ENCODE measurements at places on chromosomes 5 and 9. TPM values are rescaled to one million over a fixed set of nuclear protein-coding genes. Genes with fewer than 3 reads are reported as not detected.

- no peak for DNase-seq
Observed at GRCh38 chr5:151912360-151912759, 12.3 kb downstream of the GLRA1 start.

GRCh38 chr9:114053246-114054005 is 24.7 kb downstream of the AMBP start:
- no peak for DNase-seq

DNA sequence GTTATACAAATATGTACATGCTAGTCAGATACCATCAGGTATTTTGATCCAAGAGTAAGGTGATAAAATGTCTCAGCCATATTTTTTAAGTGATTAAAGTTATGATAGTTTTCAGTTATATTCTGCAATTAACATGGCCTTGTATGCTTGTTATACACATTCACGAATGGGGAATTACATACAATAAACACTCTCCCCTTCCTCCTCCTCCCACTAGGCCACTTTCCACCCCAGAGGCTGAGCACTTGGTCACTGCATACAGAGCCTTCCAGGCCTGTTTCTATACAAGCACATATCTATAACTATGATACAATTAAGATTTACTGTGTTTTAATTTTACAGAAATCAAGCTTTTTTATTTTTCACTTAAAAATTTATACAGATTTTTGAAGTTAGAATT is 104.7 kb upstream of the PIK3R1 start:
- no peak for DNase-seq

The NXNL2 gene
- not detected for total RNA-seq

GRCh38 chr9:96460882-96461281 is 10.9 kb downstream of the HABP4 start:
- no peak for DNase-seq

DNA sequence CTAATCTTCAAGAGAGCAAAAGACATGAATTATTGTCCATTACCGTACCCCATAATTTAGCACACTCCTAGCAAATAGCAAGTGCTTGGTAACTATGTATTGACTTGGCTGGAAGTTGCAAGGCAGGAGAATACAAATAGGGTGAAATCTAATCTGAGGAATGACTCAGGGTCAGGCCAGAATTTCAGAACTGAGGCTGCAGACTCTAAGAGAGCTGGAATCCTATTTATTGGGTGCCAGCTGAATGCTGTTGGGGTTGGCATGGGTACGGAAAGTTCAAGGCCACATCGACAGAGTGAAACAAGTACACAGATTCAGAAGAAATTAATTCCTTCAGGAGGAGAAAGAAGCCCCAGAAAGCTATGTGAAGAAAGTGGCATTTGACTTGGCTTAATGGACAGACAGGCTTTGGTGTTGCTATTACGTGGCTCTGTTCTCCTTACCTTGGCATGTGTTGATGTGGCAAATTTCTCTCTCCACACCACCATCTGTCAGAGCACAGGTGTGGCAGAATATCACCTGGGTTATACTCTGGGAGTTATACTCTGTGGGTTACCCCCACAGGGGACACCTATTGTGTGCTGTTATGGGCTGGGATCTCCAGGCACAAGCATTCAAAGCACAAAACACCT is 20.9 kb upstream of the ASTN2 start:
- DNase-seq: no peak

GRCh38 chr5:15020736-15021135 is 149.2 kb upstream of the ANKH start:
- no peak for DNase-seq

DNA sequence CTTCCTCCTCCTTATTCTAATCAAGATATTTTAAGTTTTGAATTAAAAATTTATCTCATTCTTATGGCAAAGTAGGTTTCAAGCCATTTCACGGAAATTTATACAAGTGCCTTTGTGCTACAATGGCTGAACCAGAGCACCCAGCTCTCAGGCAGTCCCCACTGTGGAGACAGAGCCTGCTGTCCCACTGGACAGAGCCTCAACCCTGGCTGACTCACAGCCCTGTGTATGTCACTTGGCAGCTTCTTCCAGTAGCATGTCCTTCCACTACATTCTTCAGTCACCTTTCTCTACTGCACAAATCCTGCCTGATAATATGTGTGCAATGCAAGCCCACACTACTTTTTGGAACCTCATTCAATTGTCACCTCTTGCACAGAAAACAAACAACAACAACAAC is 253.1 kb downstream of the PDE4D start:
- DNase-seq: no peak

GRCh38 chr9:123590499-123590898 is 234.5 kb downstream of the CRB2 start:
- DNase-seq: no peak

The AFAP1L1 gene
- total RNA-seq: 0.08 TPM

The LHFPL2 gene
- 0.23 TPM for total RNA-seq

GRCh38 chr9:87140605-87141109 is 193.4 kb upstream of the GAS1 start:
- no peak for DNase-seq

DNA sequence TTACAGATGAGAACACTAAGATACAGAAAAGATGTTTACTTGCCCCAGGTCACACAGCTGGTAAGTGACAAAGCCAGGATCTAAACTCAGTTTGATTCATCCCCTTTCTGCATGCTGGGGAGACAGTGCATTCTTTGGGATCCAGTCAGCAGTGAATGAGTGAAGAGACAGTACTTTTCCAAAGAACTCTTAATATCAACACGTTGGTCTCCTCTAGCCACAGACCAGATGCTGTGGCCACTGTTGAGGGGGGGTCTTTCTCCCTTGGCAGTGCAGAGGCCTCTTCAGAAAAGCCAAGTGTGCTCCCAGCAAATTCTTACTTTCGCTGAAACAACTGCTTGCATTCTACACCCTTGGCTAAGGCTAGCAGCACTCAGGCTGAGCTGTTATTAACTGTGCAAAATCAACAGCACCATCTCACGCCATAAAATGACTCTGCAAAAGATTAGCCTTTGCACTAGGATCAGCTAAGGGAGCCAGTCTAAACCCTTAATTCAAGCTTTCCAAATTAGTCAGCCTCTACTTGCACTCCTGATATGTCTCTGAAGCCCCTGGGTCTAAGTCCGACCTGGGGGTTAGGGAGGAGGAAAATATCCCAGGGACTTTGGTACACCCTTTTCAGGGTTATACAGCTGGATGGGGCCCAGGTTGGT is 4.8 kb upstream of the TMEM171 start:
- DNase-seq: no peak

DNA sequence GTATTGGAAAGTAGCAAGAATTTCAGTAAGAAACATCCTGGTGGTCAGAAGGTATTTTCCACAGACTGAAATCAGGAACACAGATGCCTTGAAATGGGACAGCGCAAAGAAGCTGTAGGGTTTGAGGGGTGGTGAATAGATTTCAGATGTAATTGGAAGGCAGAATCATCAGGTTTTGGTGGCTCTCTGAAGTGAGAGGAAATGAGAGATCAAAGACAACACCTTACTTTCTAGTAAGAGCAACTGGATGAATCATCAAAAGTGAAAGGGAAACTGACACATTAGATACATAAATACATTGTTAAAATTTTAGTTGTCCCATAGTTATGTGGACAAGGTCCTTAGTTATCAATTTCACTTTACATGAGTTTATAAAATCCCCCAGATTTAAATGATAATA is 188.2 kb upstream of the SLC27A6 start:
- DNase-seq: no peak

DNA sequence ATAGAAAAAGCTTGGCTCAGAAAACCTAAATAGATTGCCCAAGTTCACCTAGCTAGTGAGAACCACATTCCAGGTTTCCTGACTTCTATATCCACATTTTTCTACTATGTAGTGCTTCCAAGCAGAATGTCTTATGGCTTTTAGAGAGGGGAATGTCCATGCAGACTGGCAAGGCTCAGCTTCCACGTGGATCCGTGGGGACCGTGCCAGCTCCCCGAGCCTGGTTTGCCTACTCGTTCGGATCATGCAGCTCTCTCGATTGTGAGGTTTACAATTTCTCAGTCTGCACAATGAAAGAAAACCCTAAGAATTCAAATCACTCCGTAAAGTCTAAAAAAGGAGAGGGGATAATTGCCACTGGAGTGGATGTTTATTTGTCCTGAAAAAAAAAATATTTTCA is 256.5 kb upstream of the NR4A3 start:
- no peak for DNase-seq

- no peak for DNase-seq
Observed at GRCh38 chr9:126755317-126755875, 49.4 kb upstream of the ZBTB43 start.

GRCh38 chr9:117276444-117276843 is 138.4 kb downstream of the ASTN2 start:
- DNase-seq: no peak

GRCh38 chr5:160369990-160370712 is at the start of gene C1QTNF2:
TSS of gene C1QTNF2 (minus strand) at chr5:160370626. CDS start at chr5:160355011, 15,615 bp downstream.
- DNase-seq: no peak

GRCh38 chr9:131277287-131277909 is 1.1 kb upstream of the FAM78A start:
- DNase-seq: no peak

GRCh38 chr5:1929108-1929991 is 46.6 kb upstream of the IRX4 start:
- no peak for DNase-seq

GRCh38 chr5:106094839-106095238 is 1575.9 kb downstream of the EFNA5 start:
- no peak for DNase-seq

The DOK3 gene
- total RNA-seq: 9.2 TPM

DNA sequence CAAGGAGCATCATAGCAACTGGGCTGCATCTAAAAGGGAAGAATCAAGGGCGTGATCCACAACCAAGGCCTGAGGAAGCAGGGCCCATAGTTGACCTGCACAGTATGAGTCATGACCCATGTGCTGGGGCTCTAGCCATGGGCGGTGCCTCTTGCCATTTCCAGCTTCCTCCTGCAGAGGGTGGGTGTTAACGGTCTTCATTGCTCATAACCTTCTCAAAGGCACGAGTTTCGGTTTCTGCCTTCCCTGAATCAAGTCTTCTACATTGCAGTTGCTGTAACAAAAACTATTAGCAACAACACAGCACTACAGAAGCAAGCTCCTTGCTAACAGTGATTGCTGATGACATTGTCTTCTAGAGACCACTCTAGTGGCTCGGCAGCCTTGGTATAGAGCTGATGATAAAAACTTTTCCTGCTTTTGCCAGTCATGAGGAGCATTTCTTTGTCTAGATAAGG is 66.9 kb downstream of the CTSL start:
- DNase-seq: no peak

GRCh38 chr9:19379697-19380046 is 364 bp downstream of the RPS6 start:
- peak; percentile 36 for DNase-seq

The CBY3 gene
- not detected for total RNA-seq

GRCh38 chr9:1875921-1876448 is 139.2 kb upstream of the SMARCA2 start:
- DNase-seq: no peak

- DNase-seq: no peak
Observed at GRCh38 chr9:125549891-125550885, 156.8 kb downstream of the MAPKAP1 start.

GRCh38 chr9:94864196-94864595 is 137.7 kb downstream of the AOPEP start:
- DNase-seq: no peak

DNA sequence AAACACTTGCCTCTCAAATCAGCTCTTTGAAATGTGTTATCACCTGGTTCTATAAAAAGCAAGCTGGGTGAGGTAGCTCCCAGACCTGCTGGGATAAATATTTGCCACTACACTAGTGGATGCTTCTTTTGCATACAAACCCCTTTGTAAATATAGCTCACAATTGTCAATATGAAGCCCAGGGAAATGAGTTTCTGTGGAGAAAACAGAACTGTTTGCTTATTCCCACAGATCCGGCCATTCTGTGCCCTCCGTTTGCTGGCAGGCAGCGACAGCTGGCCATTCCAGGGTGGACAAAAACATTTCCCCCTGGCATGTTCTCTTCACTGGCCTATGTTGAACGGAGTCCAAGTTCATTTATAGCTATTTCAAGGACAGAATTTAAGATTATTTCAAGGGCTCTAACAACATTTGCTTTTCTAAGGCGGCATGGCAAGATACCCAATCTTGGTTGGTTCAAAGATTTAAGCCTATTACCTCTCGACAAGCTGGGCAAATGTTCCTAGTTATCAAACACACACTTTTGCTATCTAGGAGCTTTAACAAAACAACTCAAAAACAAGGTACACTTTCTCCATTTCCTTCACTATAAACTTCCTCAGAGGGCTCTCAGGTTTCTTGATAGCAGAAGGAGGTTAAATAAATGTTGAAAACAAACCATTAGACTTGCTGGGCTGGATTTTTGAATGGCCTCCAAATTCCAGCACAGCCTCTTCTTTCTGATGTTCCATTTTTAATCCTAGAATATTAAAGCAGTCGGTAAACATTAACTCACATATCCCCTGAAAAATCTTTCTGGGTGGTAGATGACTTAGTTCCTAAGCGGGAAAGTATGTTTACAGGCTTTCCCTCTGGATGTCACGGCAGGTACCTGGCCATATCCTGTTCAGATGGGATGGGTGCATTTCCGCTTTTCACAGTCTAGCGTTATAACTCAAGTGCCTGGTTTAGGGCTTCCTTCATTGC is 332.3 kb downstream of the PLK2 start:
- DNase-seq: no peak

- peak; percentile 8 for DNase-seq
Observed at GRCh38 chr9:6759185-6759977, 1.6 kb downstream of the KDM4C start.

DNA sequence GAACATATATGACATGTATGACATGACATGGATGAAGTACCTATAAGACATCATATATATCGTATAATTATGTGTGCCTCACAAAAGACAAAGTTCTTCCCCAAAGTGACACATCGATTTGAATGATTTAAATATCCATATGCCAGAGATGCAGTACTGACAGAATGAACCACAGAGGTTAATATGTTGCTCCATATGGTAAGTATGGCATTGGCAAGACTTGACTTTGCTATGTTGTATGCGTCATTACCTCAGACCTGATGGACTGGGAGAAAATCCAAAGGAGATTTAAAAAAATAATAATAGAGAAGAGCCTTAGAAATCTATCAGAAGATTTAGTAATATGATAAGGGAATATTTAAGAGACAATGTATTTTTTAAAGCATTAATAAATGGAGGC is 263.2 kb downstream of the PJA2 start:
- no peak for DNase-seq

- DNase-seq: no peak
Observed at GRCh38 chr5:171318026-171318425, 9.0 kb downstream of the TLX3 start.

The MRPL36 gene
- 77.8 TPM for total RNA-seq

The HMMR gene
- total RNA-seq: 2.5 TPM

Data from activated T-cell treated with anti-CD3 and anti-CD28 coated beads, Interleukin-2, amount 50 U/mL, for 4 hours (primary cell).